ENCODE measurements at places on chromosomes 1 and 21.

- no peak for DNase-seq
These were observed 6.2 kb upstream of the RRP1 start for GRCh38 chr21:43783098-43783700.

DNA sequence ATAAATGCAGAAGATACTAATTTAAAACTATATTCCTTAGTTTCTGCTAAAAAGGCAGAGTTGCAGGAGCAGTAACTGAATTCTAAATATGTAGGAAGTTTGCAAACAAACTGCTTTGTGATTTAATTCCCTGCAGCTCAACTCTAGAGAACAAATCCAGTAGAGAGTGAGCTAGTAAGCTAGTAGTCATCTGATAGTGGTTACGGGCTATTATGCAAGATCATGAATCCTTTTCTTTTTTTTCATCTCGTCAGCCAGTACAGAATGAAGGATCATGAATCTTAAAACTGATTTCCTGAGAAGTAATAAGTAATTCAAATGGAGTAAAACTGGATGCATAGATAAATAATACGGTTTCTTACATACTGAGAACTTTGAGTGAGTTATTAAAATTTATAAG lies 3.3 kb downstream of the DPH5 start:
- DNase-seq: no peak

GRCh38 chr21:41045534-41046268 lies 122.3 kb upstream of the BACE2 start:
- no peak for DNase-seq

DNA sequence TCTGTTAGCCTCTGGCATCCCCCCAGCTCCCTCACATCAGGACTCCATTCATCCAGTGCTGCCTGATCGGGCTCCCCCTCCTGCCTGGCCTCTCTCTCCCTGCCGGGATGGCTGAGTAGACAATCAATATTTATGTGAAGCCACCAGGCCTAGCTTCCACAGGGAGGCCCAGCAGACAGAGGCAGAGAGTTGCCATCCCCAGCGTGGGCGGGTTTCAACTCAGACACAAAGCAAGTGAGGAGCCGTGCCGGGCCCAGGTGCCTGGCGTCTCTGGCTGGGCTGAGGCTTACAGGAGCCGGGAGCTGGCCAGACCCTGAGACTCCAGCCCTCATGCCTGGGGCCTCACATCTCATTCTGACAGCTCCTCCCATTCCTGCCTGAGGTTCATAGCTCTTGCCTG lies 34.5 kb upstream of the ATP2B4 start:
- no peak for DNase-seq

DNA sequence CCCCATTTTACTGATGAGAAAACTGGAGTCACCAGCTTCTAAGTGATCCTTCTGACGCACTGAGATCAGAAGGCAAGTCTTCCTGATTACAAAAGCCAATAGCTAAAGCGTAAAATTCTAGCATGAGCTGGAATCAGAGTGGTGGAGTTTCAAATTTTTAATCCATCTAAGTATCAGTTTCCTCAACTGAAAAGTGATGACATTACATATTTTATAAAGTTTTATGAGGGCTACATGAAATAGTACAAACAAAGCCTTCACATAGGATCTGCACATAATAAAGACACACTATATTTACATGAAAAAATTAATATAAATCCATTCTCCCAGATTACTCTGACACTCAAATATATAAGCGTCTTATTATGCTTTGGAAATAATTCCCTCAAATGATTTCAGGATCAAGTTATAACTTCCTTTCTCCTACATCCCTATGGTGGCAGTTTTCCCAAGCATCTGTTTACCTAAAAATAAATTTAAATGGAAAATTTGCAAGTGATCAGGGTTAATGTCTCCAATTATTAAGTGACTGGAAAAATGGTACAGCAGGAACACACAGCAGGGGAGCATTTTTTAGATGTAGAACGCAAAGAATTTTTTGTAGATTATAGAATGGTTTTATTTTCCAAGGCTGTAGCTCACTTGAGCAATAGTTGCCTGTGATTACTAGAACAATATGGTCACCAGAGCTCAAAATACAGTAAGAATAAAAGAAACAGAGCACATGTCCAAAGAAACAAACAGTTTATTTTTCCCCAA lies 490.4 kb upstream of the C1orf87 start:
- DNase-seq: no peak

DNA sequence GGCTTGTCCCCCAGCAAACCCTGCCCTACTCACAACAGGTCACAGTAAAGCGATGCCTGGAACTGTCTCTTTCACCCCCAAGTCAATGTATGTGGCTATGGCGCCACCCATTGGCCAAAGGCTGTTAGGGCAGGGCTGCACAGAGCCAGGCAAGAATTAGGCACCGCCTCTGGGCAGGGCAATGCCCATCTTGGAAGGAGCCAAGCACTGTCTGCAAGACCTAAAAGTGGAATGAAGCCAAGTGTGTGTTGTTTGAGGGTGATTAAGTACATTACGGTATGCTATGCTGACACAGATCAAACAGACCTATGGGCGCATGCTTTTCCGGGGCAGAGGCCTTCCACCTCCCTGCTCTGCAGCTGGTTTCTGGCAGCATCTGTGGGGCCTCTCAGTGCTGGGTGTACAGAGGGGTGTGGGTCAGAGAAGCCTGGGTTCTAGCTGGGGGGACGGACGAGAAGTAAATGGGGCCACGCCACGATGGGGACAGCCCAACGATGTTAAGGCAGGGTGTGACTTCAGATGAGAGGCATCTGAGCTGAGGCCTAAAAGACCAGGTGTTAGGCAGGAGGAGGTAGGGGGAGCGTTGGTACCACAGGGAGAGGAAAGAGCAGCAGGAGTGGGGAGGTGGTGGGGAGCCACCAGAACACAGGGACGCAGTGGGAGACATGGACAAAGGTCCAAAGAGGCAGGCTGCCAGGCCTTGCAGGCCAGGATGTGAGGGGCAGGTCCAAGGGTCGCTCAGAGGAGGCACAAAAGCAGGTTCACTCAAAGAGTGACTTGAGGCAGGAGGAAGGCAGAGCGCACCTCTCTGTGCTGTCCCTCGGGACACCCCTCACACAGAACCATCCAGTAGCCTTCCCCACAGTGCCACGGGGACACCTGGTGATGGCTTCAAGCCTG lies 49.8 kb downstream of the ACOT7 start:
- peak; percentile 67 for DNase-seq

DNA sequence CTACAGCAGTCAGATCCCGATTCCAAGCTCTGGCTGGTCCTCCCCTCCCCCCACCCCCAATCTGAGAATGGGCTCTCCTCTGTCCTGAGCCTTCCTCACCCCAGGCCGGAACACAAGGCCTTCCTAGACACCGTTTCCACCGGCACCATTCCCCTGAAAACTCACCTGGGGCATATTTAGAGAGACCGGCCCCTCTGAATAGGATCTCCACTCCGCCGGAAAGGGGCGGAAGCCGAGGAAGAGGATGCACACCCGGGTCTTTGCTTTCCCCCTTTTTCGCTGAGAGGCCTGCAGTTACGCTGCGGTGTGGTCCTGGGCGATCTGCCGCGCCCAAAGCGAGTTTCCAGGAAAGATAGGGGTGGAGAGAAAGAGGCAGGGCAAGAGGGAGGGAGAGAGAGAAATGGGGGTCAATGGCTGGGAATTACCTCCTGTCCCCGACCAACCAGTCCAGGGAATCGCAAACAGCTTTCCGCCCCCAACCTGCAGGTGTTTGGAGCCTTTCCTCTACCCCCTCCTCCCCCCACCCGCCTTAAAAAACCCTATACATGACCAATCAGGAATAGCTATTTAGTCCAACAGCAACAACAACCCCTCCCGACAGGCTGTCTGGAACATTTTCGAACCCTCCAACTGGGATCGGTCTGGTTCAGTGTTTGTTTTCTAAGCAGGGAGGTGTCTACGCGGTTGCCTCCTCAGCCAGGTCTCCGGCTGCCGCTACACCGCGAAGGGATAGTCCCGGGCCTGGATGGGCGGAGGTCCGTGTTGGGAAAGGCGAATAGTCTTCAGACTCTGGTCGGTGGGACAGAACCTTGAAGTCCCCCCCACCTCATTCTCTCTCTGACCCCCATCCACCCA lies 2.8 kb downstream of the TAL1 start:
- no peak for DNase-seq

DNA sequence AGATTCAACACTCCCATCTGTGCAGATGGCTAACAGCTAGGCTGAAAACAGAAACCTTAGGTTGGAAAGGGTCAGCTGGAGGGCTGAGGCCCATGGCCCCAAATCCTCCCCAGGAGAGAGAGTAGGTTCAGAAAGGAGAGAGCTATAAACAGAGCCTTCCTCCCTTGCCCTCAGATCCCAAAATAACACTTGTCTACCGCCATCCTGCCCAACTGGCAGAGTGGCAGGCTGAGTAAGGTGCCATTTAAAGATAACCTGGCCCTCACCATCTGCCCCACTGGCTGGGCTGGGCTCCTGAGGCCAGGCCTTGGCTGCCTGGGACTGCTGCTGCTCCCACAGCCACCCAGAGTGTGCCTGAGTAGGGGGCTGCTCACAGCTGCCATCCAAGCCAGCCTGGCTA lies 4.3 kb upstream of the SHISA4 start:
- DNase-seq: no peak

DNA sequence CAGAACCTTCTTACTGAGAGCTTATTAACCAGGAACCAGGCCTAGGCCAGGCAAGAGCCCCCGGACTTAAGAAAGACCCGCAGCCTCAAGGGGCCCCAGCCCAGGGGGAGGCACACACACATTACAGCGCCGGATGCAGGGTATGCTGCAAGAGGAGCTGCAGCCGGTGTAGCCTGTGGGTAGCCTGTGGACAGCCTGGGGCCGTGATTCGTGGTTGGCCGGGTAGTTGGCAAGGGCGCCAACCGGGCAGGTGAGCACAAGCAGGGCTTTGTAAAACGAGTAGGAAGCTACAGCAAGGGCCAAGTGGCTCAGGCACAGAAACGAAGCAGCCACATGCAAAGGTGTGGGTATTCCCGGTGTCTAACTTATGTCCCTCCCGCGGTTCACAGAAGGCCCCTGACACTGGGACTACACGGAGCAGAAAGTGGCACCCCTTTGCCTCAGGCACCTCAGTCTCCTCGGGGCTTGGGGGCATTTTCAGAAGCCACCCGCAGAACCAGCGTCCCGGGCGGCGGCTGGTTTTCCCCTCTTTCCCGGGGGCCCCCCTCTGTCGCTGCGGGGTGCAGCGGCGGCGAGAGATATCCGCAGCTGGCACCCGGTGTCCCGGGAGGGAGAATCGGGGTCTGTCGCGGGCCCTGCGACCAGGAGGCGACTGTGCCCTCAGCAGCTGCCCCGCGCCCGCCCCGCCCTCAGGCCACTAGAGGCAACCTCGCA lies 40.8 kb downstream of the KIAA1614 start:
- DNase-seq: peak; percentile 26
